Activated naive CD8-positive, alpha-beta T cell treated with anti-CD3 and anti-CD28 coated beads, Interleukin-2, amount 10 ng/mL, durations not matched to agents 7 days and 5 days (primary cell): ENCODE measurements at places on chromosomes 2 and 18.

DNA sequence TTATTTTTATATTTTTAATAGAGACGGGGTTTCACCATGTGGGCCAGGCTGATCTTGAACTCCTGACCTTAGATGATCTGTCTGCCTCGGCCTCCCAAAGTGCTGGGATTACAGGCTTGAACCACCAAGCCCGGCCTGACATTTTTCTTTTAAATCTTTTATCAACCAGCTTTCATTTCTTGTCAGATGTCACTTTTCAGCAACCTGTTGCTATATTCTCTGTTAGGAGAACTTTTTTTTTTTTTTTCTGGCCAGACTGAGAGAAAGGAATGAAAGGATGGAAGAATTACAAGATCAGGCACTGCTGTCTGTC is 146.3 kb downstream of the TGIF1 start:
- no peak for DNase-seq

GRCh38 chr2:174835797-174836255 is 71.6 kb upstream of the CHRNA1 start:
- DNase-seq: no peak

DNA sequence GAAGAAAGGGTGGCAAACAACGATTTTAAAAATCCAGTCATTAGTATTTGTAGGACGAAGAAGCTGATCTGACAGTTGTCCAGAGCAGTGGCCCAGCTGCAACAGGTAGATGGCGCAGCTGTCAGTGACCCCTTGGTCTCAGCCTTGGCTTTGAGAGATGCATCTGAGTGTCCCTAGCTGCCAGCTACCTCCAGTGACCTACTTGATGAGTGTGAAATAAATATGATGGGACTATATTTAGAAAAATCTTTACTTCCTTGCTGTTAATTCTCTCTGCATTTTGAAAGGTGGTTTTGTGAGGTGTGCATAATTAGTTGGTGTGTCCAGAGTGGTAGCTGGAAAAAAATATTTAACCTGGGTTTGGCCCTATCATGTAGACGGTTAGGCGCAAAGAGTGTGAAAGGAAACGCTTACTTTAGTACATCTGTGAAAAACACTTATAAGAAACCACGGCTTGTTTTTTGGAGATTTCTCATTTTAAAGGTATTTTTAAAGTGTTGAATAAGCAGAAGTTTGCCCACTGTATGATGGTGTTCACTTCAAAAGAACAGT is 963 bp downstream of the INPP1 start:
- no peak for DNase-seq

DNA sequence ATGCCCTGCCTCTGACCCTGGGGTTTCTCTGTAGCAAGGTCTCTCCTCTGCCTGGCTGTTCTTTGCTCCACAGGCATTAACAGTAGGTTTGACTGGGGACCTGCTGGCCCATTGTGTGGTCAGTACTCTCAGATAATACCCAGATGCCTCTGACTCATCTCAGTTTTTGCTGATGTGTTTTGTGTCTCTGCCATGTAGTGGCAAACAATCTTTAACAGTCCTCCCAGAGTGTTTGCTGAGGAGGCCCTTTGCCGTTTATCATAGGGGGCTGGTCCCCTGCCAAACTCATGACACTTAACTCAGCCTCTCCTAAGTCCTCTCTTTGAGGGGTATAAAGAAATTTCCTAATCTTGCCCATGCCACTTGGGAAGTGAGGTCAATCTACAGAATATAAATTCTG is 793.7 kb upstream of the FANCL start:
- DNase-seq: no peak

DNA sequence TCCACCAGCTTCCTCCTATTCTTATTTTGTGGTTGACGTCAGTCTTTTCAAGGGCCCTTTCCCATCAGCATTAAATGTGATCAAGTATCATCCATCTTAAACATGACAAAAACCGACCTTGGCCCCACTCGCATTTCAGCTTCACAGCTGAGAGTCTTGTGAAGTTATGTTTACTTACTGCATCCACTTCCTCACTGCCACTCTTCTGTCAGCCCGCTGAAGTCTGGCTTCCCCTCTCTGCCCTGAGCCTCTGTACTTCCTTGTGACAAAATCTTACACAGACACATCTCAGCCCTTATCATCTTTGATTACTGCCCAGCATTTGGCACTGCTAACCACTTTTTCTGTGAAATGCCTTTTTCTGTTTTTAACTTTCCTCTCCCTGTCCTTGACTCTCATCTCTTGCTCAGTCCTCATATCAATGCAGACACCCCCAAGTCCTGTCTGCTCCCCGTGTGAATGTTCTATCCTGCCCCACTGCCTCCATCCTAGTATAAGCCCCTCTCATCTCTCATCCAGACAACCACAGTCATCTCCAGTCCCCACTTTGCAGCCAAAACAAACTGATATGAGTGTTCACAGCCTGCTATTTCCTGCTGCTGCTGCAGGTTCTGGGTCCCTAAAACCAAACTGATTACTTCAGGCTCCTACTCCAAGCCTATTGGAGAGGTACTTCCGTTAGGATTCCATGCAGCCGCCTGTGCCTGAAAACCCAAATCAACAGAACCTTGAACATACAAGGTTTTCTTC is 31.4 kb downstream of the FOSL2 start:
- no peak for DNase-seq

DNA sequence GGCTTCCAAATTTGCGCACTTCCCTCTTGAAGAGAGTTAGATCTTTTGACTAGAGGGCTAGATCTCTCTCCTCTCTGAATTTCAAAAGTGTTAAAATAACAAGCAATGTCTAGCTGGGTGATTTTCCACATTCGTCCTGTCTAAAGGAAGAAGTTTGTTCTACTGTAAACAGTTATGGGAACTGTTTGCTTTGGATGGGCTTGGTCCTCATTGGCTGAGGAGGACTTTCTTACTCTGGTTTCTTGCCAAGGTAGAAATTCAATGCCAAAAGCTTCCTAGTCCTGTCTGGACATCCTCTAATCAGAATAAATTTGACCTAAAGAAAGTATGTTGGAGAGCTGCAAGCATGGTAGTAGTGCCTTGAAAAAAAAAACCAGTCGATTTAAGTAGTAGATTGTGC is 47.4 kb upstream of the RAPH1 start:
- no peak for DNase-seq

GRCh38 chr2:201798252-201798913 is 8.0 kb upstream of the CDK15 start:
- DNase-seq: no peak

DNA sequence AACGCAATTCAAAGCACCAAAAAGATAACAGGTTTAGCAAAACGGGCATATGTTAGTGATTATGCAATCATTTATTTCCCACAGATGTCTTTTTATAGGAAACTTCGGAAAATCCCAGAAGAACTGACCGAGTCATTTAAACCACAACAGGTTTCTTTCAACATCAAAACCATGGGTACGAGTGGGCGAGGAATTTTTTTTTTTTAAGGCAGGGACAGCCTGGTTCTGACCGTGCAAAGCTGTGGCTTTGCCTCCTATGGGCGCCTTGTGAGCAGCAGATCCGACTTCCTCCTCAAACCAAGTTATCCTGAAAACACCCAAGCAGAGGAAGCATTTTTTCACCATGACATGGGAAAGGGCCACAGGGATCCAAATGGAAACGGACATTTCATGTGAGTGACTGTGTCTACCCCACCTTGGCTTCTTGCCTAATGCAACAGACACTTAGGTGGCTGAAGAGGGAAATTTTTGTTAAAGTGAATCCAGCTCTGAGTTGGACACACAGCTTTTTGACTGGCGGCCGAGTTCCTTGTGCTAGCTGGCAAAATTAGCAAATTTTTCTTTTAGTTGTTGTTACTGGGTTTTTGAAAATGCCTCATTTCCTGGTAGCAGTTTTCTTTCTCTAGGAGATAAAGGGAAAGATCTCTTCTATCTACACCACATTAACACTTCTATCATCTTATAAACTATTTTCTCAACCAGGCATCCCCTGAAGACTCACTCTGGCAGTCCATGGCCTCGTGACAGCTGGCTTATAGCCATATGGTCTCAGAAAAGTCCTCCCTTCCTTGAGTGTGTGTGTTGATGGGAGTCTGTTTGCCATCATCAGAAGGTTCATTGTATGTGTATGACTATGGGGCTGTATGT is 487.4 kb upstream of the ZEB2 start:
- no peak for DNase-seq

DNA sequence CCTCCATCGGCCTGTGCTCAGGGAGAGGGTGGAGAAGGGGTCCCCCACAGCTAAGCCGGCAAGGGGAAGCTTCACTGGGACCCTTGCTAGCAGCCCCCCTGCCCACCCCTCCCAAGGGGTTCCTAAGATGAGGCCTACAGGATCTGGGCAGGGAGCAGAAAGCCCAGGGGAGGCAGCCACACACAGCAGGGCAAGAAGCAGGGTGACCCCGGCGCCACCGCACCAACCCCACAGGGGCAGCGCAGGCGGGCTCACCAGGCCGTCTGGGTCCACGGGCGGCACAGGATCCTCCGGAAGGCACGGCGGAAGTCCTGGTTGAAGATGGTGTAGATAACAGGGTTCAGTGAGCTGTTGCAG is 1.8 kb downstream of the ADRA2B start:
- no peak for DNase-seq

DNA sequence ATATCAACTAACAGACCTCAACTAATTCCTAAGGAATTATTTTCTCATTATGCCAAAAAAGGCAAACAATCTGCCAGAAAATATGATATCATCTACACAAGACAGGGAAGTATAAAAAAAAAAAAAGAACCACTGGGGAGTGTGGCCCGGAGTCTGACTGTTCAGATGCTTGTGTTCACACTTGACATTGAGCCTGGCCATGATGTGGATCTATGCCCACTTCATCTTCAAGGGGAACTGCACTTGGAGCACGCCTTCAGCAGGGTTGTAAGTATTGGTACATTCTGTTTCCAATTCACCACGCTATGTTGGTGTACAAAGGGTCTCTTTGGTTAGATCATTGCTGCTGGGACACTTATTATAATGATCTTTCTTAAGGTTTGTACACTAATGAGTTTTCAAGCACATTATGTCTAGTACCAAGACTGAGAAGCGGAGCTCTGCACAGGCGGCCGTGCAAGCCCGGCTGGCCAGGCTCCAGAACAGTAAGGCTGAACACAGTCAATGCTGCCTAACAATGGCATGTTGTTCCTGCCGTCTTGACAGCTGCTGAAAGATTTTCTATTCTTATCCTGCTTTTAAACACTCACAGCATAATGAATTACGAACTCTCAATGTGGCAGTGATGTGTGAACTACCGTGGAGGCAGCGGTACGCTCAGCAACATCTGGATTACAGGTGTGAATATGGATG is 788.4 kb upstream of the SOX11 start:
- no peak for DNase-seq

DNA sequence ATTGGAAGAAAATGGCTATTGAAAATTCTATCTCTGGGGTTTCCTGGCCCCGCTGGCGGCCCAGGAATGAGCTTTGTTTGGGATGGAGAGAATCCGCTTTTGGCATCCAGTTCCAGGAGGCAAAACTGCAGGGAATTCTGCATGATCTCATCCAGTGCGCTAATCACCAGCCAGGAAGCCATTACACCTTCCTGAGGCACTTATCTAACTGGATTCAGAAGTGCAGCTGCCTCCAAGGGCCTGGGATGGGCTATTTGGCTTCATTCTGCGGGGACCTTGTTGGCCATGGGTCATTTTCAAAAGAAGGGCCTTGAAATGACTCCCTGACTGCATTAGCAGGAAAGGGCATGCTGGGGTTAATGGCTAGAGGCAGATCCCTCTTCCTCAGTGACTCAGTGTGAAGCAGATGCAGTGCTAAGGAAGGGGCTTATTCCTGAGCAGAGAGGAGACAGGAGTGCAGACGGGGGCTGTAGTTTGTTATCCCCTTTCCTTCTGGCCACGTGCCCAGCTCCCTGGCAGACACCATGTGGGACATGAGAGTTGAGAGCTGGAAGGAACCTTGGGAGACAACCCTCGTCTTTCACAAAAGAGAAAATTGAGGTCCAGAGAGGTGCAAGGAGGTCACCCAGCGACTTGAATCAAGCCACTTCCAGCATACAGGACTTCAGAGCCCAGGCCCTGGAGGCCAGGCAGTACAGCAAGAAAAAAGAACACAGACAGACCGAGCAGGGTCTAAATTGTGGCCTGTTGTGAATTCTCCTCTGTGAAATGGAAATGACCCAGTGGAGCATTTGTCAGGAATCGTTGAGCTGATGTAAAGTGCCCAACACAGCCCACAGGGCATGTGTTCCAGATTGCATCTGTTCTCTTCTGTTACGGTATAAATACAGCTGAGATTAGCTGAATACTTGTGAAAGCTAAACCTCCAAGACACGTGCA is 161.8 kb downstream of the PRKCE start:
- DNase-seq: no peak

DNA sequence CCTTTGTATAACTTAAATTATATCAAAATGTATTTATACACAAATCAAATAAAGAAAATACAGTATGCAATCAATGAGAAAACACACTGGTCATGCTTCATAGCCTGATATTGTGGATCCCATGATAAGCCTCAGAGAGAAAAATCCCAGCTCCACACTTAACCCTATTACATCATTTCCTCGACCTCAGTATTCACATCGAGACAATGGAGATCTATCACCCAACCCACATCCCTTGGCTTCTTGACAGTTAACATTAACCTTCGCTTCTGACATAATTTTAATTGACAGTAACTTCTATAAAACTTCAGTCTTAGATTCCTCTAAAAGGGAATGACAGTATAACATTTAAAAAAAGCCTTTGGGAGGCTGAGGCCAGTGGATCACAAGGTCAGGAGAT is 11.6 kb downstream of the TMX3 start:
- DNase-seq: no peak

- DNase-seq: no peak
Measured at GRCh38 chr2:53724536-53724935, 43.1 kb upstream of the CHAC2 start.

DNA sequence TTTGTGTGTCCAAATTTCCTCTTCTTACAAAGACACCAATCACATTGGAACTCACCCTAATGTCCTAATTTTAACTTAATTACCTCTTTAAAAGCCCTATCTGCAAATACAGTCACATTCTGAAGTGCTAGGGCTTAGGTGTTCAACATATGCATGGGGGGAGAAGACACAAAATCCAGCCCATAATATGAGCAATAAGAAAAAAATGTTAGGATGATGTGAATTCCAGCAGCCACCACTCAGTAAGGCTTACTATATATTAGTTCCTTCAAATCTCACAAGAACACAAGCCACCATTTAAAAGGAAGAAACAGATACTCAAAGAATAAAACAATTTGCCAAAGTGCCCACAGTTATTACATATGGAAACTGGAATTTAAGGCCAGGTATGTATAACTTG is 285.7 kb downstream of the EPHA4 start:
- no peak for DNase-seq
